ENCODE measurements at places on chromosomes 4 and X. TPM values are rescaled to one million over a fixed set of nuclear protein-coding genes. Genes with fewer than 3 reads are reported as not detected.

Gene SOWAHB
- total RNA-seq: not detected

Gene GPAT3
- 28.5 TPM for total RNA-seq

Gene TACR3
- total RNA-seq: not detected

Gene PDGFC
- 70.4 TPM for total RNA-seq

Gene TIGD4
- total RNA-seq: 0.20 TPM

Gene SSX3
- not detected for total RNA-seq

Gene MAGEB1
- not detected for total RNA-seq

Gene RGN
- total RNA-seq: 0.98 TPM

Gene PLXNB3
- 4.4 TPM for total RNA-seq

Gene IBSP
- not detected for total RNA-seq

Gene GC
- total RNA-seq: not detected

Gene DSPP
- not detected for total RNA-seq

Gene TASL
- not detected for total RNA-seq

Gene GPR34
- not detected for total RNA-seq

Gene TREX2
- total RNA-seq: 2.7 TPM

Gene PASD1
- total RNA-seq: not detected

Gene VSIG1
- total RNA-seq: under 0.01 TPM

Gene ERVMER34-1
- 0.20 TPM for total RNA-seq

Gene MBNL3
- total RNA-seq: 8.5 TPM

Gene SNCA
- 0.37 TPM for total RNA-seq

Gene RRH
- total RNA-seq: not detected

Gene TRAM1L1
- total RNA-seq: 1.8 TPM

Gene UBA1
- 214 TPM for total RNA-seq

Gene SLC2A9
- 0.78 TPM for total RNA-seq

Gene NAT8L
- under 0.01 TPM for total RNA-seq

Gene ZFYVE28
- total RNA-seq: 4.9 TPM

Gene GCNA
- 1.5 TPM for total RNA-seq

Gene STAP1
- total RNA-seq: not detected

Gene AREG
- total RNA-seq: 4.7 TPM

Gene PABPC4L
- total RNA-seq: under 0.01 TPM

Gene YY2
- total RNA-seq: 2.2 TPM

Gene TMPRSS11D
- not detected for total RNA-seq

Gene USP26
- not detected for total RNA-seq

Gene SPATA18
- 15.4 TPM for total RNA-seq

Gene EMCN
- not detected for total RNA-seq

Gene BRS3
- not detected for total RNA-seq

Gene MSMO1
- total RNA-seq: 431 TPM

Gene SLC6A14
- total RNA-seq: not detected

Gene COX7B2
- not detected for total RNA-seq

Gene NUDT11
- total RNA-seq: 10.3 TPM

Gene GLOD5
- total RNA-seq: not detected

Gene RHOH
- total RNA-seq: not detected

Gene HELT
- total RNA-seq: not detected

Gene ARAP2
- total RNA-seq: under 0.01 TPM

Gene PLK4
- total RNA-seq: 9.6 TPM

Gene ZNF157
- not detected for total RNA-seq
